ENCODE measurements at places on chromosomes 3 and 15.

GRCh38 chr3:143535994-143536784, 312.1 kb downstream of the SLC9A9 start:
- DNase-seq = no peak

DNA sequence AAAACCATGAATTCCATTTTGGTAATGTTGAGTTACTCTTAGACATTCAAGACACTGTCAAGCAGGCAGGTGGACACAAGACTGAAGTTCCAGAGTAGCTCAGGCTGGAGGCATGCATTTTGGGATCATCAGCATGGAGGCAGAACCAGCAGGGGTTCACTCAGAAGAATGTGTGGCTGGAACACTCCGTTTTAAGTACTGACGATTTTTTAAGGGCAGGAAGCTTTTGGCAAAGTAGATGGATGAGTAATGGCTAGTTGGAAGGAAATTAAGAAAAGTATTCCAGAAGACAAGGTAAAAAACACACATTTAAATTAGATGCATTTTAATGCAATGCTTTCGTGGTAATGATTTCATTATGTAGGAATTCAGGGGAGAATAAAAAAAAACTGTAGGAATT, 420.4 kb downstream of the ROBO2 start:
- no peak for DNase-seq

DNA sequence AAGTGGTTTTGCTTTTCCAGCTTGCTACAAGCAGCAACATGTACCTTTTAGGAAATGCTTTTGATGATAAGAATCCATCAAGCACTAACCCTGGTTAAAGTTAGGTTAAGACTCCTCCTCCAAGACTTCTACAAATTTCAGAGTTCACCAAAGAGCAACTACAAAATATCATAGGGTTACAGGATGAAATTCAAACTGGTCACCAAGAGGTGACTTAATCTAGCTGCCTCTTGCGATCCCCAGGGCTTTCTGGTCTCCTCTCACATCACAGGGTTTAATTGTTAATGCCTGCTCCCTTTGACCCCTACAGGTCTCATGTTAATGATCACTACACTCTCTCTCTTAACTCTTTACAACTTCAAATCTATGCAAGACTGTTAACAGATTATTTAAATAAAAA, 66.5 kb downstream of the DPH6 start:
- no peak for DNase-seq

DNA sequence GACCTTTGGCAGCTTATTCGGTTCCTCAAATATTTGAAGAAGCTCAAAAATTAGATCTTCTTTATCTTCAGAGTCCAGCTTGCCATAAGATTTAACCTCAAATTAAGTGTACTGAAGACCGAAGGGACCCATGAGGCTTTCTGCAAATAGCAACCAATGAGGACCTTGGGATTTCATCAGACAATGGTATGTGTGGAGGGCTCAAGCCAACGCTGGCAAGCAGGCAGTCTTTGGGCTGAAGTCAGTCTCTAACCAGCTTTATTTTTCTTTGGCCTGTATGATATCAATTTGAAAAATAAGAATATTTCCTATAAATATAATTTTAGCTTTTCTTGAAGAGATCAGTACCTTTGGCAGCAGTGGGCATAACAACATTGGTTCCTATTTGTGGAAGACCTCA, 692.7 kb downstream of the MCTP2 start:
- no peak for DNase-seq

DNA sequence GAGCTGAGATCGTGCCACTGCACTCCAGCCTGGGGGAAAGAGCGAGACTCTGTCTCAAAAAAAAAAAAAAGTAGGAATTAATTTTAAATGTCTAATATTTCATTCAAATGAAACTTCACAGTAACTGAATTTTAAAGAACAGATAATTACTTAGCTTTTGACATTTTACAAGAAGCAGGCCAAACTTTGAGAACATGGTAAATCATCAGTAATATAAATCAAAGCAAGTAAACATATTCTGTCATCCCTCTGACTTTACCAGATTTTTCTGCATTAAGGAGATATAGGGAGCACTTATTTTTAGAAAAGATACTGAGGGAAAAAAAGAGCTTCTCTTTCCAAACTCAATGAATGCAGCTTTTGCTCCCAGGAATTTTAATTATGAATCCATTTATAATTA, 37.0 kb downstream of the NR1I2 start:
- no peak for DNase-seq

GRCh38 chr3:42066516-42067181, 24.5 kb upstream of the TRAK1 start:
- peak; percentile 78 for DNase-seq

- DNase-seq = no peak
Measured at GRCh38 chr15:67456677-67457529, 64.0 kb upstream of the C15orf61 start.

DNA sequence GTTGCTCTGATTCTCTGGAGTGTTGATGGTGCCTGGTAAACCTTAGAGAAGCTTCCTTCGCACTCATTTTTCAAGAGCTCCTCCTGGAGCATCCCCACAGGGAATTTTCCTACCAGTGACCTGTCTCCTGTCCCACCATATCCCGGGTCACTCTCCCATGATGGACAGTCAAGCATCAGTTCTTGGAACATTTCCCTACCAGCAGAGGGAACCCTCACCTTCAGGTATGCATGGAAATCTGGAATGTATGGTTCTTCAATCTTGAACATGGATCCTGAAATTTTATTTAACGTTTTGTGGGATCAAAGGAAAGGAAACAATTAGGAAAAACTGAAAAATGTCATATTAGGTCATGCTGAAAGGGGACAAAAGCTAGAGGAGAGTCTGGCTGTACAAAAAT, 153.8 kb downstream of the SPATA16 start:
- no peak for DNase-seq

GRCh38 chr3:42489937-42490227, 12.6 kb upstream of the VIPR1 start:
- DNase-seq = no peak

DNA sequence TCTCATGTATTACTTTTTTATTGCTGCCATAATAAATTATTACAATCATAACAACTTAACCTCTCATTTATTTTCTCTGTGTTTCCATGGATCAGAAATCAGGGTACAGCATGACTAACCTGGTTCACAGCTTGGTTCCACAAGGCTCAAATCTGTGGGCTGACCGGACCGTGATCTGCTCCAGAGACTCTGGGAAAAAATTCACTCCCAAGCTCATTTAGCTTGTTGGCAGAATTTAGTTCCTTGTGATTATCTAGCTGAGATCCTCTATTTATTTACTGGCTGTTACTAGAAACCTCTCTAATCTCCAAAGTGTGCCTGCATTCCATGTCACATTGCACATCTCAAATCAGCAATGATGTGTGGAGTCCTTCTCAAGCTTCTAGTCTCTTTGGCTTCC, 386.6 kb downstream of the DIPK2A start:
- DNase-seq = no peak

GRCh38 chr3:45994419-45995235, 997 bp downstream of the FYCO1 start:
- DNase-seq = no peak

DNA sequence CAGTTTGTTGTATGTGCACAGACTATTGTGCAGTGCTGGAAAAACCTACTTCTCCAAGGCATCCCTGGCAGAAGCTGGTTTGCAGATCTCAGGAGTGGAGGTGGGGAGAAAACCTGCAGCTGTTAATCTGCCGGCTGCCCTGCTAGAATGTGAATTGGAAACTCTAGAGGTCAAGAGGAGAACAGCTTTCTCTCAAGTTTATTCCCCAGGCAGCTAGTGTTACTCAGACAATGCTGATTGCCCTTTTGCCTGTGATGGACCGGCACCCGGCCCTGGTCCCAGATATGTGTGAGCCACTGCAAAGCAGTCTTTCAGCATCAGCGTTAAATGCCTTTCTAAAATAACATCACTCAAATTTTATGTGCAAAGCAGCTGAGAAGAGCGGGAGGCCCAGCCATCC, 129.7 kb upstream of the TPM1 start:
- no peak for DNase-seq

GRCh38 chr15:74865316-74865715, 7.8 kb downstream of the SCAMP2 start:
- no peak for DNase-seq

DNA sequence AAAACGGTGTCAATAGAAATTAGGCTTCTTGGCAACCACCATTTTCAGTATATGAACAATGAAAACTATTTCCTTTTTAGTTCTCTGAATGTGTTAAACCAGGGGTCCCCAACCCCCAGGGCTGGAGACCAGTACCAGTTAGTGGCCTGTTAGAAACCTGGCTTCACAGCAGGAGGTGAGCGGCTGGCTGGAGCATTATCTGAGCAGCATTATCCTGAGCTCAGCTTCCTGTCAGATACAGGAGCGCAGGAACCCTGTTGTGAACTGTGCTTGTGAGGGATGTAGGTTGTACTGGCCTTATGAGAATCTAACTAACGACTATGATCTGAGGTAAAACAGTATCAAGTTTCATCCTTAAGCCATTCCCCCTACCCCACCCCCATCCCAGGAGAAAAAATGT, 328.7 kb downstream of the ZBBX start:
- DNase-seq = no peak

- no peak for DNase-seq
Measured at GRCh38 chr3:115822579-115822978, 199.3 kb downstream of the GAP43 start.

DNA sequence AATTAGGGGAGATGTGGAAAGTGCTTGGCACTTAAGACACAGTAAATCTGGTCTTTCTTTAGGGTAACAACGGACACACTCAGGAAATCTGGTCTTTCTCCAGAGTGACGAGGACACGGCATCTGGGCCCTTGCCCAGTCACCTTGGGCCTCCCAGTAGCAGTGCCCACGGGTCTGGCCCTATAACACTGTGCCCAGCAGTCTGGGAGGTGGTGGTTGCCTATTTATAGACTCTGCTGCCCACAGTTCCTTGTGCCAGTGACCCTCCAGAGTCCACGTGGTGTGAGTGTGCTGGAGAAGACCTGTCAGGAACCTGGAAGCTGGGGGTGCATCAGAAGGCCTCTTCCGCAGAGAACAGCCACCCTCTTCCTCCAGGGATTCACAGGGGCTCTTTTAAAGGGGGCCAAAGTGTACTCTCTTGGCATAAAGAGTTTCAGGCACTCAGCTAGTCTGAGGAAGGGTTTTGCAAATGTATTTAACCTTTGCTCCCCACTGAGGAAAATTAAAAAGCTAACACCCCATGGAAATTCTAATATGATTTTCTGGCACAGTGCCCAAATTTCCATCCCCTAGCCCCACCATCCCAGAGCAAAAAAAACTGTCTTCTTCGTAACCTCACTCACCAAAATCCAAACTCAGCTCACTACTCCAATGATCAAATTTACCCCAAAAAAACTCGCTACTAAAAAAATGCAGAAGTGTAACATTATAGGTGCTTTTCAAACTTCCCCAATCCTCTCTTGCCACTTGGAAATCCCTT, 15.4 kb downstream of the WNT5A start:
- DNase-seq = no peak

DNA sequence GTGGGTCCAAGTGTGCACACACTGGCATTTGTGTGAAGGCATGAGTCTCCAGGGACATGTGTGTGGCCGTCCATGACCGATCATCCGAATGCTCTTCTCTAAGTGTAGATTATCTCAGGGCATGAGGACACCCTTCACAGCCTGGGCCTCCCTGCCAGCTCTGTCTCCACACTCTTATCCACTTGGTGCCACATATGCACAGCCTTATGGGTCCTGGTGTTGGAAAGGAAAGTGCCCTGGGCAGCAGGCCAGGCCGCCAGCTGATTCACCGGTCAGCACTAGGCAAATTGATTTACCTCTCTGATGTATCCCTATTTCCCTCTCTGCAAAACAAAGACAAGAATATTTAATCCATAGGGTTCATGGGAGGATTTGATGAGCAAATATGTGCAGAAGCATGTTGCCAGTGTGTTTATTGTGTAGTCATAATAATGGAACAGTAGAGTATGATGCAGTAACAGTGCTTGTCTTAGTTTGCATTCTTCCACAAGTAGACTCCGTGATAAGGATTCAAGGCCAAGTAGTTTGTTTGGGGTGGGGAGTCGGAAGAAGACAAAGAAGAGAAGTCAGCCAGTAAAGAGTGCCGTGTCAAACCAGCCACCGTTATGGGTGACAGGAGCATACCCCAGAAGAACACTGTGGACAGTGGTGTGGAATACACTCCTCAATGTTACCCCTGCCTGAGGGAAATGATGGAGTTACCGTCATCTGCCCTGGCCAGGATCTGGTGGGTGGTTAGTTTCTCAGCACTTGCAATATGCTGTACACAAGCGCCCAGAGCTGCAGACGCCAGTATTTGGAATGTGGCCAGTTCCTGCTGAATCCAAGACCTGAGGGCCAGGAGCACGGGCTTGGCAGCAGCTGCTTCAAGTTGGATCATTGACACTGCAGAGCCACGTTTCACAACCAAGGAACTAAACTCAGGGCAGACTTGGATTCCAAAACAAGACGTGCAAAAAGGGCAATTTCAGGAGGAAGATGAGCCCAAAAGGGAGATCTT, 85.1 kb downstream of the MTHFS start:
- no peak for DNase-seq

DNA sequence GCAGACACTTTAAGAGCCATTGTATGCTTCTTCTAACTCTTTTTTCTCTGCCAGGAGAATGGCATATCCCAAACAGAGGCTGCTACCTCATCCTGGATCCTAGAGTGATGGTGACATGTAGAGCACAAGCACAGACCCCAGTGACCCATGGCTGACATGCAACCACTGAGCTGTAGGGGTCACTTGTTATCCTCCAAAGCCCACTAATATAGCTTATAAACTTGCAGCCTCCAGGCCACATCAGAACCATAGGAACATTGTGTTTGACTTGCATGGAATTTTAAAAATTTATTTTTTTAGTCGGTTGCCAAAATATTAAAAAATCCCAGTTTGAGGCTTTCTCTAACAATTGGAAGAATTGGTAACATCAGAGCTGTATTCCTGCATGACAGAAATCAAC, 283.0 kb upstream of the WNT5A start:
- no peak for DNase-seq

DNA sequence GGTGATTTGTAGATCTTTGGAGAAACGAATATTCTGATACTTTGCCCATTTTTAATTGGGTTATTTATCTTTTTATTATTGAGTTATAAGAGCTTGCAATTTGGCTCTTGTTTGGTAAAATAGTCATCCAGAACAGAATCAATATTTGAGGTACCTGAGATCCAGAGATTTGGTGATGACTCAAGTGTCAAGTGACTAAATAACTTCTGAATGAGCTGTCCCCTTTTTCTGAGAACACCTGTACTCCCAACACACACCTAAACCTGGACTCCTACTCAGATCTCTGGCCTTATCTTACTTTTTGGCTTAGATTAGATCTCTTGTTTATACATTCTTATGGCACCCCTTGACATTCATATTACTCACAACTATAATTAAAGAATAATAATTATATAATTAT, 3.1 kb upstream of the TRA2B start:
- no peak for DNase-seq

DNA sequence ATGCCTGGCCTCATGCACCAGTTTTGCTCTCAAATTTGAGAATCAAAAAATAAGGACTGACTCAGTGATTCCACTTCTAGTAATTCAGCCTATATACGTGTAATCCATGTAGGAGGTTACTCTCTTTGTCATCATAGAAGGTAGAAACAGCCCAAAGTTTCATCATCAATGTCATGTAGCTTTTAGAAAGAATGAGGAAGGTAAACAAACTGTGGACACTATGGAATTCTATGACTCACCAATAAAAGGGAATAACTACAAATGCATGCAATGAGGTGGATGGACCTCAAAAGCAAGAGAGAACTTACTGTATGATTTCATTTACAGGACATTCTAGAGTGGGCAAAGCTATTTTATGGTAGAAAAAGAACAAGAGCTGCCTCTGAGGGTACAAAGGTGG, 93.2 kb upstream of the LRIG1 start:
- DNase-seq = peak; percentile 8

- DNase-seq = peak; percentile 80
Measured at GRCh38 chr15:51227940-51228732, 110.3 kb downstream of the CYP19A1 start.
